ENCODE measurements at places on chromosomes 2 and 18.

GRCh38 chr2:26327291-26328272 lies 18.4 kb upstream of the SELENOI start:
- DNase-seq, result no peak

DNA sequence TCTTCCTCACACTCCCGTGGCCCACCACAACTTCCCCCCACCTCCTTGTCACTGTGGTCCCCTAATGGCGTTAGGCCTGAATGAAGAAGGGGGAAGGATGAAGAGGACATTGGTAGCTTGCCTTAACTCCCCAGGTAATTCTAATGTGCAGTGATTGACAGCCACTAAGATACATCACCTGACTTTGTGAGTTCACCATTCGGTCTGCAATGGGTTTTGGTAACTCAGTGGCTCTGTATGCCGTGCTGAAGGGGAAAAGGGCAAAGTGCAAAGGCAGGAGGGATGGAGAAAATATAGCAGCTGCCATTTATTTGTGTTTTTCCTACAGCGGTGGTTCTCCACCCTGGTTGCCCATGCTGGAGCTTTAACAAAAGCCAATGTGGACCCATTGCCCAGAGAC lies 42.2 kb downstream of the ABCG8 start:
- DNase-seq, result no peak

- DNase-seq, result no peak
Measured at GRCh38 chr2:210756855-210757254, 200.5 kb downstream of the CPS1 start.

DNA sequence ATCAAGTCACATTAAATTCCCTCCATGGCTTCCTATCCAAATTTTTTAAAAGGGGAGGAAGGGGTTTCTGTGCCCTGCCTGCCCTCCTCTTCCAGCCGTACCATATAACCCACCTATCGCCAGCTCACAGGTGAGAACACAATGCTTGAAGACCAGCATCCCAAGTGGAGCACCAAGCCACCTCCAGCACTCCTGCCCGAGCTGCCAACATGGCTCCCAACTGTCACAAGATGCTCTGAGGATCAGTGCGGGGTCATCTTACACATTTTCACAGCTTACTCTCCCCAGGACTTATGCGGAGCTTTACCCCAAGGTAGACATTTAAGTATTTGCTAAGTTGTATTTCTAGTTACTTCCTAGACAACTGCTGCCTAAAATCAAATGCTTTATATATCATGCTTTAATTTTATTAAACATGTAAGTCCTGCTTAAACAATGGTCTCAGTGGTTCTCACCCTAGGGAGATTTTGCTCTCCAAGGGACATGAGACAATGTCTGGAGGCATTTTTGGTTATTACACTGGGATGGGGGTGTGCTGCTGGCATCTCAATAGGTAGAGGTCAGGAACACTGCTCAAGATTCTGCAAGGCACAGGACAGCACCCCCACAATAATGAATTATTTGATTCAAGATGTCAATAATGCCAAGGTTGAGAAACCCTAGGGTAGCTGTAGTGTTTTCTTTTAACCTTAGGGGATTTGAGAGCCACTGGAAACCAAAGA lies 45.8 kb downstream of the SF3B1 start:
- no peak for DNase-seq

GRCh38 chr2:160168878-160169277 lies 31.2 kb downstream of the ITGB6 start:
- no peak for DNase-seq

DNA sequence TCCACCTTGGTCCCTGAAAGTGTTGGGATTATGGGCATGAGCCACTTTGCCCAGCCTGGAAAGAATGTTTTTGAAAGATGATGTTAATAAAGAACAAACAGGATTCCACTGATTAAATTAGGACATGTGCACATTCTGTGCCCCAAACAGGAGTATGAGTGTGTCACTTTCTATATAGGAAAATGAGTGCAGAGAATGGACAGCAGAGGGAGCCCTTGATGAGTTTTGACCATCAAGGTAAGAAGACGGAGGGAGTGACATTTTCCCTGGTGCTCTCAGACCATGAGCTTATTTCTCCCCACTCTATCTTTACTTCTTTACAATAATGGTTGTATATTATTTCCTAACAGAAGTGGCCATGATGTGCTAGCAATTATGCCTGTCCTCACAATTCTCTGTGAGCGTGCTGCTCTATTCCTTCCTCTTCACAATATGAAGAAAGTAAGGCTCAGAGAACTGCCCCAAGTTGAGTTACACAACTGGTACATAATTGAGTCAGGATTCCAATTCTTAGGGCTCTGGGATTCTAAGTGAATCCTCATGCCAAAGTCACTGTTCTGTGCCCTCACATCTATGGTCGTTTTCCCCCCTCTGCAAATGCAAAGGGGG lies 20.6 kb downstream of the RPL37A start:
- DNase-seq, result no peak
